K562 (cell line): ENCODE measurements at places on chromosomes 5 and 9.

- DNase-seq: no peak
Measured at GRCh38 chr5:88143693-88144218, 124.9 kb downstream of the TMEM161B start.

GRCh38 chr5:164002214-164002613 lies 496.8 kb downstream of the MAT2B start:
- DNase-seq: no peak

DNA sequence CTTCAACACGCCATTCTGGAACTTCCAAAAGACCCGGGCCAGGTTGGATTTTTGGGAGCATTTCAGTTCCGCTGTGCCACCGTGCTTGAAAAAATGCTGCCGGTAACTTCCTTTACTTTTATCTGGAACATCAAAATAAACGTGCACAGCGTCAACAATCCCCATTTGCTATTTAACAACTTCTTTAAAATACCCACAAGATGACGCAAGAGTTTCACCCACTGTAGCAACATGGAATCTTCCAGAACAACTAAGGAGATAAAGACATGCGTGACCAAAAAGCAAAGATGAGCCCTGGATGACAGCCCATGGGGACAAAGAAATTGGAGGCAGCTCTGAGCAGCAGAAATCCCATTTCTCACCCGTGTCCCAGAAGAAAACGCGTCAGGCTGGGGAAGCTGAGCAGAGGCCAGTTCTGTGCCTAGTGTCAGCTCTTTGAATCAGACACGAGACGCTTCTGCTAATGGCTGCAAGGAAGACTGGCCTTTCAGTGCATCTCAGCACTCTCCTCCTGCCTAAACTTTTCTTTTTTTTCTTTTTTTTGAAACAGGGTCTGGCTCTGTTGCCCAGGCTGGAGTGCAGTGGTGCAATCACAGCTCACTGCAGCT lies 61.3 kb downstream of the SECISBP2 start:
- DNase-seq: no peak

DNA sequence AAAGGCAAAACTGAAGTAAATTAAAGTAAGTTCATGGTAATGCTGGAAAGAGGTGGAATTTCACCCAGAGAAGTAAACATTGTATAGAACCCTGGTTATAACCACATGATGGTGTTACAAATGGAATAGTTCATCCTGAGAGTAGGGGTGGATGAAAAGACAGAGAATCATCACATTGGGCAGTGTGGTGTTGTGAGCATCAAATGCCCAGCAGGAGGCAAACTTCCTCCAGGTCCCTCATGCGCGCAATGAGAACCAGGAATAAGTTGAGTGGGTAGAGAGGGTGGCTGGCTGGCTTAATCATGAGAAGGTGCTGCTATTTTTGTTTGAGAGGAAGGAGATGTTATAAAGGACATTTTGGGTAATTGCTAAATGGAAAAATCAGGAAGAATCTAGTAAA lies 163.3 kb upstream of the HMHB1 start:
- DNase-seq: peak; percentile 12

- DNase-seq: no peak
Measured at GRCh38 chr9:36976371-36977030, 57.6 kb downstream of the PAX5 start.

GRCh38 chr5:106894964-106895363 lies 775.8 kb downstream of the EFNA5 start:
- DNase-seq: no peak

DNA sequence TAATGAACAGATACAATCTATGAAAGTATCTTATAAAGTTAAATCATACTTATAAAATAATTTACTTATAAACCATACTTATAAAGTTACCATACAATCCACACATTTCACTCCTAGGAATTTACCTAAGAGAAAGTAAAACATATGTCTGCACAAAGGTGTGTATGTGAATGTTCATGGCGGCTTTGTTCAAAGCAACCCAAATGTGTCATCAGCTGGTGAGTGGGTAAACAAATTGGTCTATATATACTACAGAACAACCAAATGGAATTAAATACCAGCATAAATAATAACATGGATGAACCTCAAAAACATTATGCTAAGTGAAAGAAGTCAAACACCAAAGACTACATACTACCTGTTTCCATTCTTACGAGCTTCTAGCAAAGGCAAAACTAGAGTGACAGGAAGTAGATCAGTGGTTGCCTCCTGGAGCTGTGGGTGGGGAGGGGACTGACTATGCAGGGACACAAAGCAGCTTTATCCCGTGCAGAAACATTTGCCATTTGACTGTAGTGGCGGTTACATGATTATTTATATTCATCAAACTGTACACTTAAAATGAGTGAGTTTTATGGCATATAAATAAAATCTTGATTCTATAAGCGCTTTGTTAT lies 10.6 kb downstream of the TRAF1 start:
- DNase-seq: no peak

DNA sequence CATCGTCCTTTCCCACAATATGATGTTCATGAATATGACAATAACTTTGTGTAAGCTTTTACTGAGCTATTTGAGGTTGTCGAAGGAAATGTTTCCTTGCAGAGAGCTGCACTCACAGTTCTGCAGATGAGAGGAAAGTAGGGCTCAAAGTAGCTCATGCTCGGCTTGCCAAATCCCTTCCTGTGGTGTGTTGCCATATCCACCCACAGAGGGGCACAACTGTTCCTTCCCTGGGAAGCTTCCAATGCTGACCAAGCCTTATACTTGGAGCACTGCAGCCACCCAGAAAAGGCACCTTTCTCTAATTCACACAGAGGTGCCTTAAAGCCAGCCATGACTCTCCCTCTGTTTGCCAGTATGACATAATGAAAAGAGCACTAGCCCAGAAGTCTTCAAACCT lies 390.3 kb downstream of the CAAP1 start:
- no peak for DNase-seq

DNA sequence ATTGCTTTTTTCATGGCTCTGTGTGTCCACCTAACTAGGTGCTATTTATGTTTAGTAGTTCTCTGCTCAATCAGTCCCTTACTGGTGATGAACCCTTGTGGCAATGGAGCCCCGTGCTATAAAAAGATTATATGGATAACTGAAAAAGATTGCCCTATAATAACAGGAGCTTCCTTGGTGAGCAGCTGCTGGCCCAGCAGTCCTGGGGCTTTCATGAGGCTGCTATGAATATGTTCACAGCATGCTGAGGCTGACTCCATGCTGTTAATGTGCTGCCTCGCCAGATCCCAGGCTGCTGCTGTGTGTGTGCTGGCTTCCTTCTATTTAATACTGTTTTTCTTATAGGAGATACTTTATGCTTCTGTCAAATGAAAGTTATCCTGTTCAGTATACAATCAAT lies 357.5 kb downstream of the TAF11L14 start:
- no peak for DNase-seq
